ENCODE measurements at places on chromosomes 13 and 19.

- DNase-seq = no peak
Measured at GRCh38 chr19:45645068-45645630, 6.0 kb upstream of the EML2 start.

DNA sequence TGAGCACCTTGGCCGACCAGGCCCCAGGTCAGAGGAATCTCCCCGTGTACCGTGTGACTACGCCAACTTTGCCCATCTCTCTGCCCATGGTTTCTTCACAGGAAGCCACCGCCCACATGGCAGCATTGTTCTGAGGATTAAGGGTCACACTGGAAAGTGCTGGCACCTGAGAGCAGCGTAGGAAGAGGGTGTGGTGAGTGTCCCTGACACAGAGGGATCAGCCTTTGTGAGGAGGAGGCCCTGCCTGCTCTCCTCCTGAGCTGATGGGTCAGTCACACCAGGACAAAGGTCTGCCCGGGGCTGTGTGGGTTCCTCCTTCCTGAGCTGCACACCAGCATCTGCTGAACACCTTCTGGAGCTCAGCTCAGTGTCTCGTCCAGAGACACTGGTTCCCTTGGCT lies 32.2 kb upstream of the SLC15A1 start:
- DNase-seq = no peak

DNA sequence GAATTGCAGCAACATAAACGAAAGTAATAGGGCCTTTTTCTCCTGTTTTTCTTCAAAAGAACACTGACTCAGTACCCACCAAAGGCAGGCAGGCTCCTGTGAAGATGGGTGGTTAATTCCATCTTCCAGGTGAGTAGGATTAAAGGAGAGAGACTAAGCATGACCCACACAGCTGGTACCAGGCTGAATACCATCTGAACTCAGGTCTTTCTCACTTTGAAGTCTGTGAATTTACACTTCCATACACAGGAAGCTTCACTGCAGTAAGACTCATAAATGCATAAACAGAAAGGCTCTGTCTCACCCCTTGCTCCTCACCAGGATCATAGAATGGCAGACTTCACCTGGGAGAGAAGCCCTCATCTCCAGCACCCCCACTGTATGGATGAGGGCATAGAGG lies 194.6 kb downstream of the KLF12 start:
- DNase-seq = no peak

GRCh38 chr13:108533842-108534241 lies 95.6 kb upstream of the MYO16 start:
- no peak for DNase-seq

GRCh38 chr13:36712770-36713169 lies 39.0 kb downstream of the SERTM1 start:
- DNase-seq = no peak

DNA sequence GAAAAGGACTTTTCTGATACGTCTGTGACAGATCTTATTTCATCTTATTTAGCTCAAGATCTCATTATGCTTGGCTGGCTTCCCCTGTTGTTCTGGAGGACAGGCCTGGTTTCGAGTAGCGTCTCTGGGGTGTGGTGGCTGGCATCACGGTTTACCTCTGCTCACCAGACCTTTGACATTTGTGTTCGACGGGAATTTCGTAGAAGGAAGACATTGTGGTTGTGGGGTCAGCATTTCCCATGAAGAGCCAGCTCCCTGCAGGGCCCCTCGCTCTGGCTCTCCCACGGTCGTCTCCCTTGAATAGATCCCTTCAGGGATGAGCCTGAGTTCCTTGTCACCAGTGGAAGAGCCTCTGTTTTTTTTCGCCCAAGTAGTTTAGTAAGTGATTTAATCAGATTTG lies 78.6 kb upstream of the TEX29 start:
- no peak for DNase-seq

GRCh38 chr13:113598481-113598880 lies 13.9 kb downstream of the TFDP1 start:
- no peak for DNase-seq

DNA sequence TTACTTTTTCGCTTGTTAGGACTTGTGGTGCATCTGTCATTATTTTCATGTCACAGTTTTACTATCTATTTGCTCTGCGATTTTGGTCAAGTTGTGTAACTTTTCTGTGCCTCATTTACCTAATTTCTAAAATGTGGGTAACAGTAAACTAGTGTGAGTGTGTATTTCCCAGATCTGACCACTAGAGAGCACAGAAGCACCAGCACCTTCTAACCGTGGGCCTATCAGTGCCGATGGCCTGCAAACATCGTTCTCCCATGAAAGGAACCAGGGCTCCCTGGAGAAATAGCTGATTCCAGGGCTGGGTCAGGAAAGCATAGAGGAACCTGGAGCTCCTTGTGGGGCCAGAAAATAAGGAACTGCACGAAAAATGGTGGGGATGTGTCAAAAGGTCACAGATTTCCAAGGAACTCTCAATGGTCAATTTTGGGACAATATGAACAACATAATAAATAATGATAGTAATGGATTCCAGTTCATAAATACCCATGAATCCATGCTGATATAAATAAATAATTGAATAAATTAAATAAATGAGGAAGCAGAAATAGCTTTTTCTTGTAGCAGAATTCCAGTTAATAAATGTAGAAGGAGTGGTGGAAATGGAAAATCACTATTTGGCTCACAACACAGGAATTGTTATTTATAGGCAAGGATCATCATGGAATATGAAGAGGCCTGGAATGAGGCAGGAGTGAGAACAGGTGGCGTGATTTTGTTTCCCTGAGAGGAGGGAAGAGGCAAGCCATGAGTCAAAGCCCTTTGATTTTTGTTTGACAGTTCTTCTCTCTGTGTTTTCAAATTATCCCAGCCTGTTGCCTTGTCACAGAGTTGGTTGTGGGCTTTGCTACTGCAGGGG lies 31.1 kb downstream of the CEACAM8 start:
- peak; percentile 7 for DNase-seq

DNA sequence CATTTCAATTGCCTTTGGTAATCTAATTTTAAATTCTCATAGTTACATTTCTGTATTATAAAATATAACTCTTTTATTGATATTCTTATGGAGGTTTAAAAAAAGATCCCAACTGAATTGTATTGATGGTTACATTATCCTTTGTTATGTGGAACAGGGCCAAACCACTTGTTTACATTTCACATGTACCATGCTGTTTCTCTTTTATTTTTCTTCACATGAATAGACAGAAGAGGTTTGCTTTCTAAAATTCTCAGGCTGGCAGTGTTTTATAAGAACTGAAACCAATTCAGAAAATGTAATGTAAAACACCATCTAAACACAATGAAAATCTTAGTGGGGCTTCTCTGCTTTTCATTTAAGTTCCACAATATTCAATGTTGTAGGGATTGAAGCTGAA lies 122.5 kb downstream of the GPC5 start:
- DNase-seq = no peak

DNA sequence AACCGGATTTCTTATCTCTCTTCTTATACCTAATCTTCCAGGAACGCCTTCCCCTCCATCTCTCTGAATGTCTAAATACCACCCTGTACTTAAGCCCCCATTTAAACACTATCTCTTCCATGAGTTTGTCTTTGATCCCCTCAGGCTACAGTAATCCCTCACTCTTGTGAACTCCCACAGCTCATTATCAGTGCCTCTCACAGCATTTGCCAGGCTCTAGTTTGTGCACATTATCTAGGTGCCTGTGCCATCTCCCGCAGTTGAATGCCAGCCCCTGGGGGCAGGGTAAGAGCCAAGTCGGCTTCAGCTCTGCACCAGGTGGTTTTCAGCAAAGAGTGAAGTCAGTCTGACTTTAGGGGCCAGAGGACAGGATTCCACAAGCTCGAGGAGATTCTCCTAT lies 71.4 kb downstream of the FREM2 start:
- DNase-seq = no peak

DNA sequence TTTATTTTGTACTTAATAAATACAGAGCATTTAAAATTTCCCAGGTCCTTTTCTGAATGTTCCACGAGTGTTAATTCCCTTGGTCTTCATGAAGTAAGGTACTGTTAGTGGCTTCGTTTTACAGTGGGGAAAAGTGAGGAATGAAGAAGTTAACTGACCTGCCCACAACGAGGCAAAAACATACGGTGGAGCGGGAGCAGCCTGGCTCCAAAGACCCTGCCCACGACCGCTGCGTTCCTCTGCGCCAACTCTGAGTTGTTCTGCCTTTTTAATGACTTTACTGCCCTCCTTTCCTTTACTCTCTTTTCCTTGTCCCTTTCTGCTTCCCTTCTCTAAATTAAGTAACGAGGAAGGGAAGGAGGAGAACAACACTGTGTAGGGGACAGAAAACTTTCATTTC lies 392.9 kb downstream of the PCDH9 start:
- DNase-seq = no peak

DNA sequence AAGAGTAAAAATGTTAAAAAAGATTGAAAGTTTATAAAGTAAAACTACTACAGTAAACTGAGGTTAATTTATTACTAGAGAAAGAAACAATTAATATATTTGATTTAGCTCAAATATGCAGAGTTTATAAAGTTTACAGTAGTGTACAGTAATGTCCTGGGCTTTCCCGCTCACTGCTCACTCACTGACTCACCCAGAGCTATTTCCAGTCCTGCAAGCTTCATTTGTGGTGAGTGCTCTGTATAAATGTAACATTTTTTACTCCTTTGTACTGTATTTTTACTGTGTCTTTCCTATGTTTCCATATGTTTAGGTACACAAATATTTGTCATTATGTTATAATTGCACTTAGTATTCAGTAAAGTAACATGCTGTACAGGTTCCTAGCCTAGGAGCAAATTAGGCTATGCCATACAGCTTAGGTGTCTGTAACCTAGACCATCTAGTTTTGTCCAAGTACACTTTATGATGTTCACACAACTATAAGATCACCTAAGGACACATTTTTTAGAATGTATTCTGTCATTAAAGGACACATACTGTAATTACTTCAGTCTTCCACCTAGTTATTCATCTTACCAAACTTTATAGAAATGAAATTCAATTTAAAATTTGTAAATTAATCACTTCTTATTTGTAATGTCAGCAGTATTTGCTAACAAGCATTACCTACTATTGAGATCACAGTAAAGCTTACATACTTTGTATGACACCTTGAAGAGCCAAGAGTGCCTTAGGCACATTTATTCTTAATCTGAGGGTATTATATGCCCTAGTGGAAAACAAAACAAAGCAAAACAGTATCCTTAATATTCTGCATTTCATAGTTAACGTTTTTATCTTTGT lies 683.4 kb downstream of the PCDH9 start:
- no peak for DNase-seq

- no peak for DNase-seq
Measured at GRCh38 chr19:18833141-18833476, 1.4 kb downstream of the UPF1 start.

DNA sequence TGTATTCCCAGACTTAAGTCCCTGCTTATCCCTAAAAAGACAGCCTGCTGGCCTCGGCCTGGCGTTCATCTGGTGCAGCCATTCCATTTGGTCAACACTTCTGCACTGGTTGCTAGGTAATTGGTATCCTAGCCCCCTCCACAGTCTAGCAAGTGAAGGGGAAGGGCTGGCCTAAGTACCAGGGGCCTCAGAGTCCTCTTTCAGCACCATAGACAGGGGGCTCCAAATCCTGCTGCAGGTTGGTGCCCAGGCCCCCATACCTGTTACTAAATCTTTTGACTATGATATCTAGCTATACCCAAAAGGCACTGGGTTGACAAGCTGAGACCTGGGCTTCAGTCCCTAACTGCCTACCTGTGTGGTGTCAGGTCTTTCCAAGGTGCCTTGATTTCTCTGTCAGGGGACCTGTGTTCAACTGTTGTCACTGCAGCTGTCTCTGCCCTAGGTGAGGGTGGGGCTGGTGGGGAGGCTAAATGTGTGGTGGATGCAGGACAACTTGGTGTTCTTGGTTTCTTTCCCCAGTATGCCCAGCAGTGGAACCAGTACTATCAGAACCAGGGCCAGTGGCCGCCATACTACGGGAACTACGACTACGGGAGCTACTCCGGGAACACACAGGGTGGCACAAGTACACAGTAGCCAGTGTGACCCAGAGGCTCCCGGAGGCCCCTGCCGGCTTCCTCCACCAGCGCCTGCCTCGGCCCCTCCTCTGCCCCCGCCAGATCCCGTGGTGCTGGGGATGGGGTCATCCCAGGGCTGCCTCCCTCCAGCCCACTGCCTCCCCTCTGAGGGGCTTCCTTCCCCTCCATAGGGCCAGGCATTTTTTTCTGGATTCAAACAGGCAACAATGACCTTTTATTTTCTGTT lies 3.8 kb upstream of the CCDC97 start:
- no peak for DNase-seq

GRCh38 chr19:3210347-3211017 lies 14.0 kb upstream of the CELF5 start:
- no peak for DNase-seq

- no peak for DNase-seq
Measured at GRCh38 chr13:29323954-29324353, 271.5 kb downstream of the SLC7A1 start.

DNA sequence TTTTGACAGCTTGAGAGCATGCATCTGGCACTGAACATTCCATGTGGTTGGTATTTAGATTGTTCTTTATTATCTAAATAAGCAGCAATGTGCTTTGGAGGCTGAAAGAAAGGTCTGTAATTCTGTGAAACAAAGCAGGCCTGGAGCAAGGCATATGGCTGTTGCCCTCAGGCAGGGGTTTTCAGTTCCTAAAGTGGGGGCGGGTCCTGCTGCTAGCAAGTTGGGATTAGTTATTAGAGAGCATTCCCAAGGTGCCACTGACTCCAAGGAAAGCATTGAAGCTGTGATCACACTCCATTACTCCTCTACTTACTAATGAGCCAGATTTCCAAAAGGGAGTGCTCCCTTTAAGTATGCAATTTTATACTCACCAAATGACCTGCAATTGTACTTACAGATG lies 432.2 kb downstream of the OLFM4 start:
- DNase-seq = no peak

DNA sequence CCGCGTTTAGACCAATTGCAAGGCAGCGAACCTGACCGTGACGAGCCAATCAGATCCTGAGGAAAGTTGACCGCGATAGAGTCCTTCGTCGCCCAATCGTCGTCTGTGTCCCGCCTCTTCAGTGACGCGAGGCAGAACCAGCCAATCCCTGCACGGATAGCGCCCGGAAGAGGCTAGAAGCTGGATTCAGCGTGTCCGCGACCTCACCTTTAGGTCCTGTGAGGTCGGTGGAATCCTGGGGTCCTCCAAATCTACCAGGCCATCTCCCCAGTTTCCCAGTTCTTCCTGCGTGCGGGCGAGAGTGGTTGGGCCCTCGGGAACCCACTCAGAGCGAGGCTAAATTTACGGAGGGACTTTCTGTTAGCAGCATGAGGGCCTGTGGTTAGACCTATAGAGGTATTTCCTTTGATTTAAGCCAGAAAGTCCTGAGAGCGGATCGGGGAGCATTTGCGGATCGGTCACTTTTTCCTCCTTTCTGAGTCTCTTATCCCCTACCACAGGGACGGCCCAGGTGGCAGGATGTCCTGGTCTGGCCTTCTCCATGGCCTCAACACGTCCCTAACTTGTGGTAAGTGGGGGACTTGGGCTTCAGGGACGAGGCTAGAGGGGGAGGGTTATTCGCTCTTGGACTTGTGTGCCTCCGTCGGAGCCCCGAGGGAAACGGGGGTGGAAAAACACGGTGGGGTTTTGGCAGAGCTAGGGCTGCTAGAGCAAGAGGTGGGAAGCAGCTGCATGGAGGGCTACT lies at the start of gene MRPS12:
Gene MRPS12, plus strand, starts transcription at position 169 of the 745 bp plus-strand sequence. Its CDS starts 351 bp downstream, at position 520.
- peak; percentile 96 for DNase-seq

All from DMS 273 treated with DMSO at 0.1 percent for 48 hours (cell line).